HuH-7 (cell line): ENCODE measurements at places on chromosomes 12 and 14.
A peak's percentile ranks its signal among the peaks of the same experiment; 100 is the strongest.

DNA sequence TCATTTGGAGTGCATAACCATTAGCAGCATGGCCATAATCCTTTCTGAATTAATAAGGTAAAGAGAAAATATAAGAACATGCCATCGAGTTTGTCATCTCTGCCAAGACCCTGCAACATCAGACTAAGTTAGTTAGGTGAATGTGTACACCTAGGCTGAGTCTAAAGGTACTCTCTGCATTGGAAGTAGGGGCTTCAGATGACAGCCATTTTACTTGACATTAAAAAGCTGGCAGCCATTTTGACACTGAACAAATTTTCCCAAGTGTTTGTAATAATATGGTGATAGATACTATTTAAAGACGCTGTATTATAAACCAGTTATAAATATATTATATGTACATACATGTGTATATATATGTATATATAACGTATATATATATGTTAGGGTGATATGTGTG, 79.0 kb downstream of the SUDS3 start:
- DNase-seq, result no peak

DNA sequence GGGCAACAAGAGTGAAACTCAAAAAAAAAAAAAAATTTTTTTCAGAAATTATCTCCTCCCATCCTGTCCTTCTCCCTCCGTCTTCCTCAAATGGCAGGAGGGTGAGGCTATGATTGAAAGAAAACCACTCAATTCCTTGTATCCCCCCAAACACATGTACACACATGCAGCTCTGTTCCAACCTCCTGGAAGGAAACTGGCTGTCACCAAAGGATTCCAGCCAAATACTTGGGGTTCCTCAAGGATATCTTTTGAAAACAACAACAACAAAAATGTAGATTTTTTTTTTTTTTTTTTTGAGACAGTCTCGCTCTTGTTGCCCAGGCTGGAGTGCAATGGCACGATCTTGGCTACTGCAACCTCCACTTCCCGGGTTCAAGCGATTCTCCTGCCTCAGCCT, 46.8 kb upstream of the VASH1 start:
- DNase-seq, result no peak

- no peak for DNase-seq
Observed at GRCh38 chr12:106633451-106633823, 50.6 kb downstream of the RFX4 start.

GRCh38 chr12:104457746-104458693, 1.3 kb downstream of the CHST11 start:
- peak; percentile 43 for DNase-seq

DNA sequence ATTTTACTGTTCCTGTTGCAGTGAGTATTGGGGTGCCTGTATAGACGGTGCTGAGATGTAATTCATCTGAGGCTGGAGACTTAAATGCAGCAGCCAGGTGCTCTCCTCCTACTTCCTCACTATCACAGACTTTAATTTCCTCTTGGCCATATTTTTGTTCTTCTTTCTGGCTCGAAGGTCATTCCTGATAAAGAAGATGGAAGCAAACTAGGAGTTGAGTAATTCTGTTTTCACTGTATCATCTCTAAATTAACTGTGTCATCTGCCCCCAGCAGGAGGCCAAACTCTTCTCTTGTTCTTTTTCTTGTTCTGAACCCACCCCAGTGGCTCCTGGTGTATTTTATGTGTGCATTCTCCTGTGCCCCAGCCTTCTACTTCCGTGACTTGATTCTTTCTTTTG, 141.7 kb upstream of the ARHGAP5 start:
- DNase-seq, result no peak

GRCh38 chr12:51908876-51909592, 1.7 kb downstream of the ACVRL1 start:
- DNase-seq, result no peak

DNA sequence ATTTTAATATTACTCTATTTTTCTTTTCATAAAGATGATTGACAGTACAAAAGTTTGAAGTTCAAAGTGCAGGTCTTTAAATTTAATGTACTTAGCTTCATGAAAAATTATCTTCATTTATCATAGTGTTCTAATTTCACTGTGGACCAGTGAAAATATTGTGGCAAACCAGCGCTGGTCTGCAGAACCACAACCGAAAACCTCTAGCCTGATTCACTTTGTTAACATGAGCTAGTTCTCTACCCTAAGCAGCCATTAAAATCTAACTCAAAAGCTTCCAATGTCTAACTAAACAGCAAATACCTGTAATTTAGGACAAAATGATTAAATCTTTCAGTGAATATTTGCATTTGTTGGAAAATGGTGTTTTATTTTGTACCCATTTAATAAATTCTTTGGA, 161.1 kb upstream of the TMTC2 start:
- DNase-seq, result no peak

- no peak for DNase-seq
Observed at GRCh38 chr14:70655110-70655826, 13.6 kb downstream of the TTC9 start.

DNA sequence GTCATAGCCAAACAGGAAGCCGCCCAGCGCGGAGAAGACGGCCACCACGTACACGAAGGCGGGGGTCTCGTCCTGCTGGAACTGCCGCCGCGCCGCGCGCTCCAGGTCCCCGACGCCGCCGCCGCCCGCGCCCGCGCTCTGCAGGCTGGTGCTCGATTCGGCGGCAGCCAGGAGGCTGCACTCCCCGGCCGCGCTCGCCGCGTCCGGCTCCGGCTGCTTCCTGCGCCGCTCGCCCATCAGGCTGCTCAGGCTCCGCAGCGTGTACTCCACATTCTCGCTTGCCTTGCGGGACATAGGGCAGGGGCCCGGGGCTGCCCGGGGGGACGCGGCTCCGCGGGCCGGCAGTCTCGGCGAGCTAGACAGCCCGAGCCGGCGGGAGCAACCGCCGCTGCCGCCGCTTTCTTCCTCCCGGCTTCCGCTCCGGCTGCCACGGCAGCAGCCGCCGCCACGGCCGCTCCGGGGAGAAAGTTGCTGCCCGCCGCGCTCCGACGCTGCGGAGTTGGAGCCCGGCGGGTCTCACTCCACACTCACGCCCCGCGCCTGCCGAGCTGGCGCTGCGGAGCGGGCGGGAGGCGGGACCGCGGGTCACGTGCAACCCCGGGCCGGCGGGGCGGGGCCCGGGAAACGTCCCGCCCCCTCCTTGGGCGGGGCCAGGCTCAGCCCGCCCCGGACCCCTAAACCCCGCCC, at the start of gene SLC2A13:
Gene SLC2A13 (minus strand): TSS at position 567 of the 687 bp plus-strand sequence. CDS start 273 bp downstream, at position 294.
- DNase-seq, result peak; percentile 85

- no peak for DNase-seq
Observed at GRCh38 chr12:128680555-128680954, 143.2 kb downstream of the SLC15A4 start.

GRCh38 chr12:19614601-19615383, 175.5 kb downstream of the AEBP2 start:
- peak; percentile 27 for DNase-seq

DNA sequence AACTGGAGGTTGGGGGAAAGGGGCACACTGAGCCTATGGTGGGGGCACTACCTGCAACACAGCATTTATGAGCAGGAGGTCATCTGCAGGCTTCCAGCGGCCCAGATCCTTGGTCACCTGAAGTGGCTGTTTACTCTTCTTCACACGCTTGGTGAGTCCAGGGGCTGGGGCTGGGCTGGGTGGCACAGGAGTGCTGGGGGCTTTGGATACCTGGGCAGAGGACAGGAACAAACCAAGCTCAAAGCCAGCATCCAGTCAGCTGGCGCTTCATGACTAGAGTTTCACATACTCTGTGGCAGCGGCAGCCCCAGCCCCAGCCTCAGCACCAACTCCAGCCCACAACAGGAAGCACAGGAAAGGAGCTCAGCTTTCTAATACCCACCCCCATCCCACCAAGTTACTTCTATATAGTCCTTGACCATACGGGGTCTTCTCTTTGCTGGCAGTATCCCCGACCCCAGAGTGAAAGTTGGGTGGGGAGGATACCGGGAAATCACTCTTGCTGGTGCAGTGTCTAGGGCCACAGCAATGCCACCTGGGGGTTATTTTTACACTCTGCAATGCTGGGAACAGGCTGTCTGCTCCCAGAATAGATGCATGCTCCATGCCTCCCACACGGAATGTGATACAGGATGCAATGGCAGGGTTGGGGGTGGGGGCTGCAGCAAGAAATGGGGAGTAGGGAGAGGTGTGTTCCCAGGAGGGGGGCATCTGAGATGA, 3.1 kb downstream of the MCRS1 start:
- no peak for DNase-seq

DNA sequence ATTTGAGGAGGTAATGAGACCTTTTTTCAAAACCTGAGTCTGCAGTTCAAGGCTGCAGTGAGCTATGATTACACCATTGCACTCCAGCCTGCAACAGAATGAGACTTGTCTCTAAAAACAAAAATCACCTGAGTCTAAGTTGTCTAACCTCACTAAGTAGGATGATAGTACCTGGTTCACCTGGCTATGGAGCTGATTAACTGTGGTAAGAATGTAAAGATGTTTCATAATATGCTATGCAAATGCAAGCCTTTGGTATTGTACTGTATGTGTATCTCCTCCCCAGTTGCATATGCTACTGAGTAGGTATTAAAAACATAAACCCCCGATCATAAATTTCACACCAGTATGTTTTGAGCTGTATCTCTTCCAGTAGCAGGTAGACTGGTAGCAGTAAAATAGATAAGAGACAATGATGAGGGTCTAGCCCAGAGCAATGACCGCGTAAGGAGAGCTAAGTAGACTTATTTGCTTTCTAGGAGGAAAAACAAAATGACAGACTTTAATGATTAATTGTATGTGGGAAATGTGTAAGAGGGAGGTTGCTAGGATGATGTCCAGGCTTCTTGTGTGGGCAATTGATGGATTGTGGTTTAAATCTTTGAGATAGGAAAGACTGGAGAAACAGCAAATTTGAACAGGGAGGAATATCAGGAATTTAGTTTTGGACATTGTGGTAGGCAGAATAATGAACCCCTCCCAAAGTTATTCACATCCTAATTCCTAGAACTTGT, 41.6 kb upstream of the EGLN3 start:
- DNase-seq, result no peak
